IMR-90 (cell line): ENCODE measurements at places on chromosomes 1 and 21. TPM values are rescaled to one million over a fixed set of nuclear protein-coding genes. Genes with fewer than 3 reads are reported as not detected.

DNAI4 gene
- 0.63 and 0.72 TPM in 2 replicates for polyA plus RNA-seq

MARK1 gene
- polyA plus RNA-seq: not detected in 2 replicates

DNA sequence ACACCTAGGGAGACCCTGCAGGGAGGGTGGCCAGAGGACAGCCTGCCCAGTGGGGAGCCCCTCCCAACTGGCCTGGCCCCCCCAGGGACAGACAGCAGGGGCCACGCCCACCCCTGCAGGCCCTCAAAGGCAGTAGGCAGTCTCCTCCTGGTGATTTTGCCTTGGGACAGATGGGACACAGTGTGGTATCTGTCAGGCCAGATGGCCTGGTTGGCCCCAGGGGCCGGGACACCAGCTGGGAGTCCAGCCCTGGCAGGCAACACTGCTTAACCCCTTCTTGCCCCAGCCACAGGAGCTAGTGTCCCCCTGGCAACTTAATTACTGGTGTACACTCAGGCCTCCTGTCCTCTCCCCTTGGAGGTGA, 17.8 kb downstream of the IFFO2 start:
- DNase-seq: no peak

DNA sequence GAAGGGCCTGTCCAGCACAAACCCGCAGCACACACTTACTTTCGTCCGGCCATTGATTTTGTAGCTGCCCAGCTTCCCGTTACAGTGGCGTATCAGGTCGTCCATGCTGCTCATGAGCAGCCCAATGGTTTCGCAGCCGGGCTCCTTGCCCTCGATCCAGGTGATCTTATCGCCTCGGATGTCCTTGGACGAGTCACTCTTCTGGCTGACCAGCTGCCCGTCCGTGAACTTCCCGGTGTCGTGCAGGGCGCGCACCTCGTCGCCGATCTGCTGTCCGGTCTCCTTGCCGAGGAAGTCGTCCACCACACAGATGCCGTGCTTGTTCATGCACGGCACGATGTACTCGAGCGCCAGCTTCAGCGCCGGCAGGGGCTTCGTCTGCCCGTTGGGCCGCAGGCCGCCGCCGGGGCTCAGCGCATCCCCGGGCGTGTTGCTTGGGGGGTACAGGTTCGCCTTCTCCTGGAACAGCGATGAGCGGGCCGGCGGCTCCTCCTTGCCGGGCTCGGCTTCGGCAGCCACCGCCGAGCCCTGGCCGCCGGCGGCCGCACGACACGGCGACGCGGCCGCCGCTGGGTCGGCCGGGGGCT, 1.0 kb downstream of the EGLN1 start:
- DNase-seq: peak; percentile 48

DNA sequence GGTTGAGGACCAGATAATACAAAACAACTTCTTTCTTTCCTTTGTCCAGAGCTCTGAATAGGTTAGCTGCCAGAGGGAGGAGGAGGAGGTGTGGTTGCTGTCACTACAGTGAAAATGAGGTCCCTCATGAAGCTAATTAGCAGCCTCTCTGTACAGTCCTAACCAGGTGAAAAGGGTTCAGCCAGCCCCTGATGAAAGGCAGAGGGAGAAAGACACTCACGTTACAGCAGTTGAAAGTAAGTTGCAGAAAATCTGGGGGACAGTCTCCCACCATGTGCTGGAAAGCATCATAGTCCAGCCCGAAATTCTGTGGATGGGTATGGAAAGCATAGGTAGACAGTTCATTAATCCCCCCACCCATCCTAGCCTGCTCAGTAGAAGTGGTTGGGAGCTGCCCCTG, 6.2 kb upstream of the MUTYH start:
- DNase-seq: no peak

- DNase-seq: no peak
Observed at GRCh38 chr1:198558402-198558801, 17.9 kb upstream of the ATP6V1G3 start.

DNA sequence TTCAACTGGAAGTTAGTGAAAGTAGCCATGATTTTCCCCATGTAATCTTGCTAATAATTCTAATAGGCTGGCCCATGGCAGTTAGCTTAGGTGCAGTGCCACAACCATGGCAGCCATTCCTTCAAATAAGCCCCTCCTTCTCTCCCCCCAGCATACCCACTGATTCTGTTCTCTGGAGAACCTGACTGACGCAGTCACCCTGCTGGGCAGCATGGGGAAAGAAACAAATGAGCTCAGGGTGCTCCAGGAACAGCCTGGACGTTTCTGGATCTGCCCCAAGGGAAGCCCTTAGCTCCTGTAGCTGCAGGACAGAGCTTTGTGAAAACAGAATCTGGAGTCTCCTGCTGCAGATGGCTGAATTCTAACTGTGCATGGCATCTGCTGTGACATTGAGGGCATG, 22.5 kb downstream of the SNAP47 start:
- peak; percentile 37 for DNase-seq

RPL22 gene
- polyA plus RNA-seq: 131 and 154 TPM in 2 replicates

GRCh38 chr1:240312872-240313271, 221.2 kb downstream of the FMN2 start:
- peak; percentile 94 for DNase-seq

- DNase-seq: no peak
Observed at GRCh38 chr1:113166473-113166872, 93.5 kb downstream of the LRIG2 start.

DNA sequence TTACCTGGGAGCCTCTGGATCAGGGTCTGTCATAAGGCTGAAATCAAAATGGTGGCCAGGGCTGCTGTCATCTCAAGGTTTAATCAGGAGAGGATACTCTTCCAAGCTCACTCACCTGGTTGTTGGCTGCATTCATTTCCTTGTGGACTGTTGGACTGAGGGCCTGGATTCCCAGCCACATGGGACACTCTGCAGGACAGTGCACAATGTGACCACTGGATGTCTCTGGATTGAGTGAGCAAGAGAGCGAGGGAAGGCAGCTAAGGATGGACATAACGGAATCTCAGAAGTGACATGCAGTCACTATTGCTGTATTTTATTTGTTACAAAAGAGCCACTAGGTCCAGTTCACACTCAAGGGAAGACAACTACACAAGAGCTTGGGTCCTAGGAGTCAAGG, 229.1 kb downstream of the S1PR1 start:
- DNase-seq: no peak

PLA2G2D gene
- polyA plus RNA-seq: not detected in 2 replicates

GRCh38 chr1:223878598-223879325, 33.0 kb upstream of the TP53BP2 start:
- no peak for DNase-seq

GRCh38 chr1:14929547-14930246, 223.8 kb upstream of the TMEM51 start:
- peak; percentile 86 for DNase-seq
